ENCODE measurements at places on chromosomes 5 and 9. TPM values are rescaled to one million over a fixed set of nuclear protein-coding genes. Genes with fewer than 3 reads are reported as not detected.

DNA sequence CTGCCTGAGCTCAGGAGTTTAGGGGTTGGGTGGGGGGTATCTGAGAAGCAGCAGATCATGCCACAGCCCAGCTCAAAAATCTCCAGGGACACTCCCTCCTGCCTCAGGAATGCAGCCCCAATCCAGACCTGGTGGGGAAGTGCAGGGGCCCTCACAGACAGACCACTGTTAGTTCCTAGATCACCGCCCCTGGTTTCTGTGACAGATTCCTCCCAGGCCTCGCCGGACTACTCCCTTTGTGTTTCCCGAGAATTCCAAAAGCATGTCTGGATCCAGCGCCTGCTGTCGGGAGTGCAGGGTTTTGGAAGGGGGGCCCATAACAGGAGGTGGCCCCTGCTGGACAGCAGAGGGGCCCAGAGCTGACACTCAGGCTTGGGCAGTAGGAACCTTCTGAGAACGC lies 74.5 kb downstream of the CTSL start:
- no peaks in the 10 kb centered on the region for H3K27me3 ChIP-seq
- H3K27ac ChIP-seq, result no peak overlapping the region
- no peak overlapping the region for H3K4me3 ChIP-seq
- H3K36me3 ChIP-seq, result no peaks in the 10 kb centered on the region

GRCh38 chr9:135773530-135774238 lies 71.7 kb downstream of the KCNT1 start:
- no peak for DNase-seq
- H3K4me1 ChIP-seq, result no peaks in the 10 kb centered on the region
- no peaks in the 10 kb centered on the region for H3K36me3 ChIP-seq
- no peak overlapping the region for H3K4me3 ChIP-seq
- H3K27me3 ChIP-seq, result no peaks in the 10 kb centered on the region
- H3K27ac ChIP-seq, result no peak overlapping the region

GRCh38 chr5:149488645-149489306 lies 62.5 kb downstream of the CSNK1A1 start:
- no peaks in the 10 kb centered on the region for H3K27me3 ChIP-seq
- no peak overlapping the region for H3K4me3 ChIP-seq
- peaks cover 52% of the 10 kb centered on the region for H3K4me1 ChIP-seq
- peaks cover 10% of the 10 kb centered on the region for H3K36me3 ChIP-seq

DNA sequence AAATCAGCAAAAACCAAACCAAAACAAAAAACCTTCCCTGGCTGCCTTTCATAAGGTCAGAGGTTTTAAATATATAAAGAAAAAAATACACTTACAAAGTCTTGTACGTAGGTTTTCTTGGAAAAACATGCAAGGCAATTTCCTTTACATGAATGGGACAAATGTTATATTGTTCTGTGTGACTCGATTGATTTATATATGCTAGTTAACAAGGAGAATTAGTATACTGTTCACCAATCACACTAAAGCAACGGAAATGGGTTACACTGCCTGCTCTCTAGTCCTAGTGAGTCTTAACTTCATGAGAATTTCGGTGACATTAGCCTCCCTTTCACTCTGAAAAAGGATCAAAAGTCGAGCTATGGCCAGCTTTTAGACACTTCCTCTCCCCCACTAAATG lies 5.5 kb downstream of the GDF9 start:
- no peaks in the 10 kb centered on the region for H3K27me3 ChIP-seq
- DNase-seq, result no peak
- H3K4me1 ChIP-seq, result peaks cover 2% of the 10 kb centered on the region
- H3K27ac ChIP-seq, result no peak overlapping the region

DNA sequence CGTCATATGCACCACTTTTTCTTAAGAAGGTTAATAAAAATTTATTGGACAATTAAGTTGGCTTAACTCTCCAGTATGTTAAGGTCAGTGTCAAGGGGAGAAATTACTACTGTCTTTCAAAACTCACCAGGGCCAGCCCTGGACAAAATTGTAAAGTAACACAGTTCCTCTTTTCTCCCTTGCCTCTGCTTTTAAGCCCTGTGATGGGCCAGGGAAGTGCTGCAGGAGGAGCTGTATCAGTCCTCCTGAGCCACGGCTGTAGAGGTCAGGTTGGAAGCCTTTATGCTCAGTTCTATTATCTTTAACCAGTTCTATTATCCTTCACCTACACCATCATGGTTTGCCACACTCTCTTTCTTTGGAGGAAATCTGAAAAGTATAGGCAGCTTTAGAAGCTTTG lies 11.5 kb upstream of the PPP2R2B start:
- no peaks in the 10 kb centered on the region for H3K4me1 ChIP-seq
- H3K27me3 ChIP-seq, result no peaks in the 10 kb centered on the region
- no peak overlapping the region for H3K27ac ChIP-seq
- no peak overlapping the region for H3K4me3 ChIP-seq
- H3K36me3 ChIP-seq, result no peaks in the 10 kb centered on the region
- DNase-seq, result no peak

DNA sequence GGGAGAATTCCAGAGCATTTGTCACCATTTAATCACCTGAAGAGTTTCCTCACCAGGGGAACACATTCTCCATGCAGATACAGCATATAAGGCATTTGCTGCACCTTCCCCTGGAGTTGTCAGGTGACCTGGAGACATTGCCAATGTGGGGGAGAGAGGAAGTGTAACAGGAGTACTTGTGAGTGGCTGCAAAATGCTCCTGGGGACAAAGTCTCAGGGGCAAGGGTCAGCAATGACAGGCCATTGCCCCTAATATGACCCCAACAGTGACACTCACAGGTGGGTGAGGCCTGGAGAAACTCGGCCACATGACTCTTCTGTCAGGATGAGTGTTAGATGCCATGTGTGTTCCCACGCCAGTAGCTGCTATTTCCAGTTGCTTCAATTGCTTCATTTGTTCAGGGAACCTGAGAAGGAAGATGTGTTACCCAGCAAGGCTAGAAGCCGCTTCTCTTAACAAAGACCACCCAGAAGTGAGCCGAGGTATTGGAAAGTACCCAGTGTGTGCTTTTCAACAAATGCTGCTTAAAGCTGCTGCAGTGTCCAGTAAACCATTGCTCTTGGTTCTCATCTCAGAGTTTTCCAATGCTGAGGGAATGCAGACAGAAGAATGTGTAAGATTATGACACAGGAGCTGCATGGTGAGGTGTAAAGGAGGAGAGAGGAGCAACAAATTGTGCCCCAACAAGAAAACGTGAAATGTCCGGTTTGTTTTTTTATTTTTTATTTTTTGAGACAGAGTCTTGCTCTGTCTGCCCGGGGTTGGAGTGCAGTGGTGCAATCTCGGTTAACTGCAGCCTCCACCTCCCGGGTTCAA lies 128.2 kb upstream of the SLC44A1 start:
- H3K36me3 ChIP-seq, result no peaks in the 10 kb centered on the region
- DNase-seq, result no peak
- H3K4me3 ChIP-seq, result no peak overlapping the region
- H3K4me1 ChIP-seq, result no peaks in the 10 kb centered on the region
- no peak overlapping the region for H3K27ac ChIP-seq

- no peak overlapping the region for H3K4me3 ChIP-seq
- no peak for DNase-seq
- no peaks in the 10 kb centered on the region for H3K27me3 ChIP-seq
- peaks cover 48% of the 10 kb centered on the region for H3K4me1 ChIP-seq
Measured at GRCh38 chr5:14417792-14418765, 163.5 kb upstream of the OTULINL start.

DNA sequence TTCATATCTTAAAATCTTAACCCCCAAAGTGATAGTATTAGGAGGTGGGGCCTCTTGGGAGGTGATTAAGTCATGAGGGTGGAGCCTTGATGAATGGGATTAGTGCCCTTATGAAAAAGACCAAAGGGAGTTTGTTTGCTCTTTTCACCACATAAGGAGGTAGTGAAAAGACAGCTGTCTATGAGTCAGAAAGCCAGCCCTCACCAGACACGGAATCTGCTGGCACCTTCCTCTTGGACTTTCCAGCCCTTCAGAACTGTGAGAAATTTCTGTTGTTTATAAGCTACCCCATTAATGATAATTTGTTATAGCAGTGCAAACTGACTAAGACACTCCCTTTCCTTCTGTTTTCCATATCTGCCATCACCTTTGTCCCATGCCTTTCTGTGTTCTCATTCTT lies 20.8 kb downstream of the IFNB1 start:
- H3K4me1 ChIP-seq, result no peaks in the 10 kb centered on the region
- no peak overlapping the region for H3K27ac ChIP-seq
- no peak for DNase-seq
- H3K27me3 ChIP-seq, result no peaks in the 10 kb centered on the region
- no peaks in the 10 kb centered on the region for H3K36me3 ChIP-seq

DNA sequence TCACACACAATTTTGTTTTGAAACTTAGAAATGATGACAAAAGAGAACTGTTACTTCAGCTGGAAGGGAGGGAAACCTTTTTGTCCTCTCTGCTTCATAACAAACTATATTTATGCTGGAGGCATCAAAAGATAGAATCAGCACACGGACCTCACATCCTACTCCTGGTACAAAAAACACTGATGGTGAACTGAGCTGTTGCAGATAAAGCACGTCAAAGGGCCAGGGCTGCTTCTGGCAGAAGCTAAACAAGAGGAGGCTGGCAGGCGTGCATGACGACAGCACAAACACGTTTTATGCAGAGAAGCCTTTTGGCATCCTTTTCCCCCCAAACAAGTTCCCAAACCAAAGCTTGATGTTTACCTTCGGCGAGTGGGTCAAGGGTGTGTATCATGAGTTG lies 169.6 kb downstream of the SLC24A2 start:
- no peaks in the 10 kb centered on the region for H3K36me3 ChIP-seq
- H3K4me3 ChIP-seq, result no peak overlapping the region
- no peaks in the 10 kb centered on the region for H3K4me1 ChIP-seq
- H3K27me3 ChIP-seq, result no peaks in the 10 kb centered on the region
- DNase-seq, result no peak

GRCh38 chr9:87672586-87672985 lies 53.3 kb upstream of the CTSL start:
- no peak overlapping the region for H3K27ac ChIP-seq
- DNase-seq, result no peak
- H3K4me3 ChIP-seq, result no peak overlapping the region
- no peaks in the 10 kb centered on the region for H3K4me1 ChIP-seq
- no peaks in the 10 kb centered on the region for H3K36me3 ChIP-seq

DNA sequence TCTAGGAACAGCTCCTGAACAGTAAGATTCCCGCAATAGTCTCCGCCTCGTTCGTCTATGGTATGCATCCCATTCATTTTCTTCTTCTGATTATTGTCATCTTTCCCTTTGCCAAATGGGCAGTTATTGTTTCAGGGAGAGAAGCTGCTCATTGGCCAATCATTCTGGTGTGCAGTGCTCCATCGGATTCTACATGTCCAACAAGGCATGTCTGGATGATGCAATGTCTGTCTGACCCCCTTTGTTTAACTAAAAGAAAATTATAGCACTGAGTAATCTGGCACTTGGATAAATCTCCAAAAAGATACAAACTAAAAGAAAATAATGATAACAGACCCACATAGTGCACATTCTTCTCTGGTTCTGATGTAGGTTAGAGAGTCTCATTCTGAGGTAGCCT lies 515.6 kb upstream of the DMAC1 start:
- no peaks in the 10 kb centered on the region for H3K36me3 ChIP-seq
- H3K4me1 ChIP-seq, result no peaks in the 10 kb centered on the region
- H3K4me3 ChIP-seq, result no peak overlapping the region
- no peak for DNase-seq

DNA sequence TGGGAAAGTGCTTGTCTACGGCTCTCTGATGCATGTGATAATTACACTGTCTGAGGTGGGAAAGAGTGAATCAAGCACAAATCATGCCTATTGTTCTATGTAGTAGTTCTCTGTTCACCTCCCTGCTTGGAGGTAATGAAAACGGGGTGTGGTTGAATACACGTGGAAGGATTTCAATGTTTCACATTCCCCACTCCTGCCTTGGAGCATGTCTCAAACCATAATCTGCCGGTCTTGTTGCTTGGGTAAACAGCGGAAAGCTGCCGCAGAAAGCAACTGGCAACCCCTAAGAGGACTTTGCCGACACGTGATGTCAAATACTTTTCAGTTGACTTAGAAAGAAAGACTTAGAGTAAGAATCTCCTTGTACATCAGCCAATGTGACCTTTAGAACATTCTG lies 63.5 kb upstream of the MOCS2 start:
- H3K4me3 ChIP-seq, result no peak overlapping the region
- no peak overlapping the region for H3K27ac ChIP-seq
- DNase-seq, result no peak
- no peaks in the 10 kb centered on the region for H3K36me3 ChIP-seq
- H3K4me1 ChIP-seq, result peaks cover under 1% of the 10 kb centered on the region
- no peaks in the 10 kb centered on the region for H3K27me3 ChIP-seq

- no peaks in the 10 kb centered on the region for H3K27me3 ChIP-seq
- DNase-seq, result no peak
- H3K4me1 ChIP-seq, result peaks cover 14% of the 10 kb centered on the region
- no peak overlapping the region for H3K27ac ChIP-seq
Measured at GRCh38 chr5:157827423-157827822, 31.5 kb downstream of the CLINT1 start.

- no peak overlapping the region for H3K27ac ChIP-seq
- no peak overlapping the region for H3K4me3 ChIP-seq
- H3K36me3 ChIP-seq, result no peaks in the 10 kb centered on the region
- DNase-seq, result no peak
- no peaks in the 10 kb centered on the region for H3K27me3 ChIP-seq
Measured at GRCh38 chr5:107135391-107135790, 535.3 kb downstream of the EFNA5 start.

DNA sequence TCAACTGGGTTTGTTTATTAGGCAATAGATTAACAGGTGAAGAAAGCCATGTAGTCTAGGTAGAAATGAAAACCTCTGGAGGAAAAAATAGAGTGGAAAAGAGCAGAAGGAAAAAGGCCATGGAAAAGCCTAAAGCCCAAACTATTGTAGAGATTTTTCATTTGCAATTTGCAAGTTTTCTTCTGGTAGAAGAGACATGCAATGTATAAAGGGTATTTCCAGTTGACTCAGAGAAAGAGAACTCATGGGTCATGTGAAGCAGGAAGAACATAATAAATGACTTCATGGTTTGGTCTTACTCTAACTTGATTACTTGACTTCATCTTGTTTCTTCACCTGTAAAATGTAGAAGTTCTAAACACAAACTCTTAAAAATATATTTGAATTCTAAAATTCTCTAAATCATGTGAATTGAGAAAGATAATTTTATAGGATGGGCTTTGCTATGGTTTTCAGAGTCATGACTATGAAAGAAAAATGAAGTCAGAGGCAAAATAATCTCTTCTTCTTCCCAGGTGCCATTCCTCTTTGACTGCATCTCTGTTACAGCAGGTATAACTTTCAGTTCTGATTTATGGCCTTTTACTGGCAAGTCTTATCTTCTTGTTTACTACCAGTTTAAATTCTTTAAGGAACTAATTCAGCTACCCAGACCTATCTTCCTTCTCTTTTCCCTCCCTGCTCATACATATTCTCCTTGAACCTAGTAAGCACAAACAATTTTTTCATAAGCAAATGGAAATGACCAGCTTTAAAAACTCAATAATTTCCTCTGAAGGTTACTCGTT lies 47.7 kb upstream of the TMC1 start:
- no peaks in the 10 kb centered on the region for H3K27me3 ChIP-seq
- peaks cover 14% of the 10 kb centered on the region for H3K4me1 ChIP-seq
- H3K4me3 ChIP-seq, result no peak overlapping the region
- peak; percentile 88 for DNase-seq

GRCh38 chr9:4024281-4024777 lies 275.5 kb downstream of the GLIS3 start:
- H3K36me3 ChIP-seq, result no peaks in the 10 kb centered on the region
- H3K27ac ChIP-seq, result no peak overlapping the region
- no peaks in the 10 kb centered on the region for H3K27me3 ChIP-seq
- DNase-seq, result no peak
- H3K4me1 ChIP-seq, result no peaks in the 10 kb centered on the region

KCNMB1 gene
- under 0.01 TPM for total RNA-seq

CCDC187 gene
- total RNA-seq, result under 0.01 TPM

TPM2 gene
- total RNA-seq, result 946 TPM

ZNF483 gene
- total RNA-seq, result 5.9 TPM

ST8SIA4 gene
- total RNA-seq, result 1.4 TPM

IFNA16 gene
- total RNA-seq, result not detected

SOWAHA gene
- under 0.01 TPM for total RNA-seq

OR1J2 gene
- total RNA-seq, result 0.29 TPM
